GM12878 (cell line): ENCODE measurements at places on chromosomes 5 and 9.

DNA sequence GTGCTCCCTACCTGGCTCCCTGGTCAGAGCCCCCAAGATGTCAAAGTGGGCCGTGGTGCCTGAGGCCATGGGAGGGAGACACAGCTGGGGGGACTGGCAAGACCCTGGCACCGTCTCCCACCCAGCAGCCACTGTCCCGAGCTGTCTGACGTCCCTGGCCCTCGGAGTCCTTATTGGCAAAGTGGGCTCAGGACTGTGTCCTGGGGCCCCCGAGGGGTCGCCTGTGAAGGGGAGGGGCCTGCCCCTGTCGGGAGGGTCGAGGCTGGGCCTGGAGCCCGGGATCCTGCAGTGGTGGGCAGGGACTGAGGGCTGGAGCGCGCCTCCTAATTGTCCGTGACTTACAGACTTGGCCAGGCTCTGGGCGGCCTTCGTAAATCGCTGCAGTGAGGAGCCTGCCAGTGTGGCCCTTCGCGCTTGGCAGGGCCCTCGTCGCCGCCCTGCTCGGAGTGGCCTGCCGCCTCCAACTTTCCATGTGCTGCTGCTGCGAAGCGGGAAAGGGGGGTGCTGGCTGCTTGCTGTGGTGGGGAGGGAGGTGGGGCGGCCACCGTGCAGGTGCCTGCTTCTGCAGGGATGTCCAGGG, 13.7 kb downstream of the MYMK start:
- no peak for DNase-seq

DNA sequence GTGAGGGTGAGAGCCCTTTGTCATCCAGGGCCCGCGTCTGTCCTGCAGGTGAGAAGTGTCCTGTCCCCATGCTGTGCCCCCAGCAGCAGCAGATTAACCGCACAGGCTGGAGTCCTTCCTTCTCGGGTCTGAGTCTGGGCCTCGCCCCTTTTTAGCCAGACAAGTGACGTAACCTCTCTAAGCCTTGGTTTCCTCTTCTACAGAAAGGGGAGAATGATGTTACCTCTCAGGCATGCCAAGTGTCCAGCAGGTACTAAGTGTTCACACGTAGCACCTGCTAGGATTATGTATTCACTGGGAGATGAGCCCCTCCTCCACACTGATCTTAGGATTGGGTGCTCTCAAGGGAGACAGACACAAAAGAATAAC, 6.9 kb downstream of the NEURL1B start:
- DNase-seq: no peak

DNA sequence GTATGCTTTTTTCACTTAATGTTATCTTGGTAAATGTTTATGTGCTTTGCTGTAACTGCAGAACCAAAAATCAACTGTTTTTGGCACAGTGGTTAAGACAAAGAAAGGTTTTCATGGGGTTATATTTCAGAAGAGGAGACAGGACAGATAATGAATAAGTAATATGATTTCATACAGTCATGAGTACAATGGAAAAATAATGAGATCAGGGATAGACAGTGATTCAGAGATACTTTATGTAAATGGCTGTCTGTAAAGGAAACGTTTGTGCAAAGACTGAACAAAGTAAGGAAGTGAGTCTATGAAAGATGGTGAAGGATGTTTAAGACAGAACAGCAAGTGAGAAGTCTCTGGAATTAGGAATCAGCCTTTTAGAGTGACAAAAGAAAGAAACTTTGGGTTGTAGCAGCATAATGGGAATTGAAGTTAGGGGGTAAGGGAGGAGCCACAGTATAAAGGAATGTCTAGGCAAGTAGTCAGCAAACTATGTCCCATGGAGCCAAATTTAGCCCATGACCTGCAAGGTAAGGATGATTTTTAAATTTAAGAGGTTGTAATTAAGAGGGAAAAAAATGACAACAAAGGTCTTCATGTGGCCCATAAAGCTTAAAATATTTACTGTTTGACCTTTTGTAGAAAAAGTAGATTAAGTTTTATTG, 55.0 kb downstream of the TNPO1 start:
- DNase-seq: no peak

GRCh38 chr5:31023105-31023504, 170.4 kb upstream of the CDH6 start:
- DNase-seq: no peak

DNA sequence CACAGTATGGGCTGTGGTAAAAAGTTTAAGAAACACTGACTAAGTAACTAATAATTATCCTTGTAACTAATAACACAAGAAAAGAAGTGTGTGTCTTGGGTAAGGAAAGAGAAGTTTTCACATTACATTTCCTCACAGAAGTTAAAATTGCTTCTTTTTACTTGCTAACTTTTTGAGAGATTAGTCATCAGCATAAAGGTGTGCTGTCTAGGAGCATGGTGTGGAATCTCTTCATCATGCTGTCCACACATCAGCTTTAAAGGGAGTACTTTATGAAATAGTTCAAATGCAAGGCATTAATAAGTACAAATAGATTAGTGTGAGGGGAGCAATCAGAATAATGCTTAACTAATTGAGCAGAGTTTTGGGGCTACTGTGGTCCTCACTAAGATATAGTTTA, 29.8 kb downstream of the WDR36 start:
- no peak for DNase-seq

GRCh38 chr9:35570709-35571504, 34.2 kb upstream of the TESK1 start:
- DNase-seq: peak; percentile 9

GRCh38 chr5:52727576-52727975, 60.1 kb upstream of the ITGA1 start:
- no peak for DNase-seq

GRCh38 chr9:116587919-116588318, 99.2 kb upstream of the TRIM32 start:
- no peak for DNase-seq

- DNase-seq: no peak
Measured at GRCh38 chr5:67214707-67215447, 18.3 kb upstream of the CD180 start.

- DNase-seq: no peak
Measured at GRCh38 chr9:123561046-123561445, 205.0 kb downstream of the CRB2 start.

GRCh38 chr5:14097998-14098471, 45.1 kb upstream of the TRIO start:
- no peak for DNase-seq

DNA sequence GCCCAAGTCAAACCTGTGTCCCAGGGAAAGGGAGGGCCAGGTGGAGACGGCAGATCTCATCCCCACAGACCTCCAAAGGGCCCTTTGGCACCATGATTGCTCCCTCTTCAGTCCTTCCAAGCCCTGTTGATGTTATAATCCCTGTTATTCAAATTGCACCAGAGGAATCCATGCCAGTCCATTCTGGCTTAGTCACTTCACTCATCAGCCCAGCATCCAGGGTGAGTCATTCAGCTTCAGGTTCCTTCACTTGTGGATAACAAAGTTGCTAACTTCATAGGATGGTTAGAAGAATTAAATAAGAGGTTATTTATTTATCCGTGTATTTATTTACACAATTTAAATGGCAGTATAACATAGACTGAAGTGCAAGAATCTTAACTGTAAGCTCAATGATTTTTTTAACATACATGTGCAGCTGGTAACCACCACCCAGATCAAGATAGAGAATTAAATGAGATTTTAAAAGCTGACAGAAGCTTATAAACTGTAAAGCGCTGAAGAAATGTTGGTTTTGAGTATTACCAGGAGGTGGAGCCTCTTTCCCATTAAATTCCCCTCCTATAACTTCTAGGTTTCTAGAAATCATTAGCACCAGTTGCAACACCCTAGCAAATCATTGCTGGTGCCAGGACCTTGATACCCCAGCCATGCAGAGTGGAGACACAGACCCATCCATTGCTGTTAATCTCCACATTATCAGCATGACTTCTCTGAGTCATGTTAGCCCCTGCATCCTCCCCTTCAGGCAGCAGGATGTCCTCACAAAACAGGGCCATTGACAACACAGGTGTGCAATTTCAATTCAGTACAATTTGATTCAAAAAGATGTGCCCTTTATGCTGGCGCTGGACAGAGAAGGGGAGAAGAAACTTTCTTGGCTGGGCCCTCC, 77.4 kb downstream of the SEC61B start:
- no peak for DNase-seq

GRCh38 chr9:33415501-33416038, 13.2 kb upstream of the AQP7 start:
- peak; percentile 3 for DNase-seq

GRCh38 chr9:81408951-81409350, 280.4 kb downstream of the TLE1 start:
- no peak for DNase-seq

- peak; percentile 51 for DNase-seq
Measured at GRCh38 chr9:31347082-31347617, 1037.3 kb upstream of the ACO1 start.

- DNase-seq: no peak
Measured at GRCh38 chr5:117652036-117652957, 1077.7 kb upstream of the SEMA6A start.

GRCh38 chr5:91272858-91273257, 110.3 kb downstream of the ARRDC3 start:
- peak; percentile 84 for DNase-seq

DNA sequence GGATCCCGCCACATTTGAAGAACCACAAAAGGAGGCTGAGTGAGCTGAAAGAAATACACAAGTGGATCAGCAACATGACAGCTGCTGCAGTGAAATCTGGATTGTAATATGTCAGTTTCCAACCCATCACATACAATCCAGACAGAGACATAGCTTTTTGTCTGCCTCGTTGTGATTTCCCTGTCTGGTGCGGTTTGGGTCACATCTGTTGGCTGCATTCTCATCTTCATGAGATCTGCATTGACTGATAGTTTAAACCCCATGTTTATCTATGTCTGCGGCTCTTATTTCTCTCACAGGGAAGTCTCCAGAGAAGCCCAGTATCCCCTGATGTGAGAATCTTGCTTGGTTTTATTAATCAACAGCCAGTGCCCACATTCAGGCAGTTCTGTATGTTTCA, 403.1 kb upstream of the ZNF608 start:
- DNase-seq: no peak

DNA sequence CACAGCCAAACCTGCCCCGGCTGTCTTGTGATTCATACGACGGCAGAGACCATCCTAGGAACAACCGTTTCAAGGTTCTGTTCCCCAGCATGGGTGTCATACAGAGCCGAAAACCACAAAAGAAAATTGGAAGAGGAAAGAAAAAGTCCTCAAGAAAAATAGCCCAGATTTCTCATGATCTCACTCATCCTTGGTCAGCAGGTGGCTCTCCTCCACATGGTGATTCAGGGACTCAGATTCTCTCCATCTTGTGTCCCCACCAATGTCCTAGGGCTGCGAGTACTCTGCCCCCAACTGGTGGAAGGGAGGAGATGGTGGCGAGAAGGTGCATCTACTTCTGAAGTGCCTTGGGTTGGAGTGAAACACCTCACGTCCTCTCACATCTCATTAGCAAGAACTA, 25.6 kb downstream of the PDZD2 start:
- DNase-seq: no peak

GRCh38 chr5:154316223-154316935, 125.8 kb downstream of the GALNT10 start:
- DNase-seq: no peak

DNA sequence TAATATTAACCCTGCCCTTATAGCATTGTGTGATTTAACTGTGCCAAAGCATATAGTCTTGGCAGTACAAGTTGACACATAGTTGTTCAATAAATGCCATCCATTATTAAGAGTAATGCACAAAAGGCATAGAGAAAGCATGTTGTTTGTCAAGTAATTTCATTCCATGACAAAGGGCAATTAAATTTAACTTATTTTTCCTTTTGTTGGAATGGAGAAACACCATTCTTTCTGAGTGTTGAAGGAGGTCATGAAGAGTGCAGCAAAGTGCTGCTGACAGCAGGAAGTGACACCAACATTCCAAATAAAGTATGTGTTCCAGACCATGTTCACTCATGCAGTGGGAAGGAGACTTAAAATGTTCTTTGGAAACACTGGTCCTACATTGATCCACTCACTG, 29.1 kb downstream of the ANKDD1B start:
- no peak for DNase-seq

GRCh38 chr5:1031306-1031959, 22.8 kb downstream of the NKD2 start:
- no peak for DNase-seq

DNA sequence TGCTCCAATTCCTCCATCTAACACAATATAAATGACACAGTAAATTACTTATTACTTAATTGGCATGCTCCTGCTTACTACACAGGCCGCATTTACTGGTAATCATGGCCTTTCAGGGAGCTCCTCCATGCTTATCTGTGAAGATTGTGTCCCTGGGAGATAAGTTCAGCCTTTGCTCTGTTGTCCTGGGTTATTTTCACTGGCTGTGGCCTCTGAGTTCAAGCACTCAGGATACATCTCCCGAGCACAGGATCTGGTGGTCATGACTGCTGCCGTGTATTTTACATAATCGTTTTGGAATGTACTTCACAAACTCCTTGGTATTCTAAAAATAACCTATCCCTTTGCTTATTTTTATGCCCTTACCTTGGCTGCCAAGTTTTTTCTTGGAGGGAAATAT, 215.7 kb downstream of the ICE1 start:
- no peak for DNase-seq

- DNase-seq: no peak
Measured at GRCh38 chr9:11968631-11969030, 724.6 kb upstream of the TYRP1 start.

DNA sequence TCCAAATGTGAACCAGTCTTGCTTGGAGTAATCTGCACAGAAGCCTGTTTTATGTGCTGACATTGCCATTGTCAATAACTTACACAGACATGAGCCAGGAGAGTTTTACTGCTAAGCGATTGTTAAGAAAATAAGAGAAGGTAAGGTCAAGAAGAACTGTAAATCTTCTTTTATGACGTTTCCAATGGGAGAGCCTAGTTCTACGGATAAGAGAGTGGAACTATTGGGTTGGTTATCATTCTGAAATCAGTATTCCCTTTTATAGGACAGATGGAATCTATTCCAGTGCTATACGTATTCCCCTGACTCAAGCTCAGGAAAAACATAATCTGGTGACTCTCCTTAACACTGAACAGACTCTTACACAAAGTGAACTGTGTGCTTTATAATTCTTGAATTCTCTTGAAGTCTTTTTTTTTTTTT, 137.9 kb upstream of the OTULINL start:
- DNase-seq: no peak

GRCh38 chr5:81187885-81188284, 45.2 kb upstream of the CKMT2 start:
- DNase-seq: no peak

- no peak for DNase-seq
Measured at GRCh38 chr9:23375511-23375910, 450.5 kb downstream of the ELAVL2 start.

DNA sequence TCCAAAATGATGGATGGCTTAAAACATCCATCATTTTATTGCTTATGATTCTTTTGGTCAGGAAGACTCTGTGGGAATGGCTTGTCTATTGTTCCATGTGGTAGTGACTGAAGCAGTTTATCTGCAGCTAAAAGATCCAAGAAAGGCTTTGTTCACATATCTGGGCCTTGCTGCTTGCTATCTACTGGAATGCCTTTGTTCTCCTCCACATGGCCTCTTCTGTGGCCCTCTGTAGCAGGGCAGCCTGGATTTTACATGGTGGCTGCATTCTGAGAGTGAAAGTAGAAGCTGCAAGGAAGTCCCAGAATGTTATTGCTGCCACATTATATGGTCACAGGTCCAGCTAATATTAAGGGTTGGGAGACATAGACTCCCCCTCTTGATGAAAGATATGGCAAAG, 35.1 kb downstream of the DMXL1 start:
- no peak for DNase-seq
